Activated T-cell treated with anti-CD3 and anti-CD28 coated beads for 24 hours (primary cell): ENCODE measurements at places on chromosomes 5 and 9.

DNA sequence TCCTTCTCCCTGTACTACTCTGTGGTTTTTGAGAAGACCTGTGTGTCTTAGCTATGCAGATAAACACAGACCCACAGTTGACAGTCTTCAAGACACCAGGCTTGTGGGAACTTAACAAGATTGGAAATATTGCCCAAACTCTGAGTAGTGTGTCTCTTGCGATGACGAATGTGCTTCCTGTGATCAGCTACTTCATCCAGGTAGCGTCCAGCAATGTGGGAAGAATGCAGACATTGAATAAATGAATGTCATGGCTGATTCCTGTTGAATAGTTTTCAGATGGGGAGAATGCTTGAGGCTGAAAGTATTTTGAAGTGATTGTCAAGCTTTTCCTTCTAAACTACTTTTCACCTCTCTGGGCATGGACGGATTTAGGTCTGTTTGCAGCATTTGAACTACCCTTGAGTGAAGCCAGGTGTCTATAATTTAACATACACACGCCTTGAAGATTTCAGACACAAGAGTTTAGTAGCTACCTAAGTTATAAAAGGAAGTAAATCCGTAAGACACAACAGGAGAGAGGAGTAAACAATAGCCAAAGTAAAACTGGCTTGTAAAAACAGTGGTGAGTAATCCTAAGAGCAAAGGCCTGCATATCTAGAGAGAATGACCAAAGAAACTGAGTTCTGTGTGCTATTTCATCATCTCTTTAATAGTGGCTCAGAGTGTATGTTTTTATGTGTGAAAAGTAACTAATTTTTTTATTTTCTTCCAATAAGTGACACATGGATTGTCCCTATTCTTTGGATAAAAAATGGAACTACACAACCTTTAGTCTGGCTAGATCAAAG lies 30.0 kb upstream of the ARL14EPL start:
- no peak for DNase-seq

- no peak for DNase-seq
These were observed 33.0 kb downstream of the EGFLAM start for GRCh38 chr5:38291355-38291754.

GRCh38 chr5:96226941-96227552 lies 206.0 kb downstream of the PCSK1 start:
- no peak for DNase-seq

- no peak for DNase-seq
These were observed 31.5 kb downstream of the DDX31 start for GRCh38 chr9:132638240-132638639.

DNA sequence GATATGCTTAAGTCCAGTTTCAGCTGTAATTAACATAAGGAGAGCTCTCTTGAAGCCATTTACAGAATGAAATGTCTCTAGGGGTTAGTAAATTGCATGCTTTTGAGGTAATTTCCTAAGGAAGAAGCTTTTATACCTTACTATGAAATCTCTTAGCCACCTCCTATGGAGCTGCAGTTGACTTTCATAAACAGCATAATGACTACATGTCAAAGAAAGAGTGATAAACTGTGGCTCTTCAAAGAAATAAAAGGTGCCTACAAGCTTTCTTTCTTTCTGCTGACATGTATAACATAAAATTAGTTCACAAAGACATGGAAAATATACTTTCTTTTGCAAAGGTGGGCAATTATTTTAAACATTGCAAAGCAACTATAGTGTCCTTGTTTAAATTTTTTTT lies 90.8 kb downstream of the TMEM167A start:
- DNase-seq: no peak

GRCh38 chr5:140869555-140869886 lies 764 bp downstream of the PCDHA11 start:
- no peak for DNase-seq

GRCh38 chr5:179905161-179905560 lies 2.5 kb downstream of the TBC1D9B start:
- no peak for DNase-seq

DNA sequence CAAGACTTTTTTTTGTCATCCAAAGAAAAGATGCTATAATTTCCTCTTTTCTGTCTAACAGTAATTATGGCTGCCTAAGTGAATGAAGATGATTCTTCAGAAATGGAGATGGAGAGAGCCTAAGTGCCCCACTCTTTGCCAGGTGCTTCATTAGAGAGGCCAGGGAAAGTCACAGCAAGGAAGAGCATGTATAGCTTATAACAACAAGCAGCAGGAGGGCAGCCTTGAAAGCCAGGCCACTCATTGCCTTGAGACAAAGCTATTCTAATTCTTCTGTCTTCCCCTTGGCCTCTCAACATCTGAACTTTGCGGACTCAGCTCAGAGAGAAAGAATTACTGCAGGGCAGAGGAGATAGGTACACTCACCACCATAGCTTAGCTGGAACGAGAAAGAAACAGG lies 112.0 kb upstream of the ZNF366 start:
- no peak for DNase-seq

GRCh38 chr9:74071502-74071901 lies 425.6 kb upstream of the RORB start:
- no peak for DNase-seq

- DNase-seq: no peak
These were observed 82.7 kb downstream of the DMXL1 start for GRCh38 chr5:119153629-119154028.

GRCh38 chr9:5489630-5490490 lies 20.5 kb upstream of the PDCD1LG2 start:
- no peak for DNase-seq

GRCh38 chr5:37975531-37975930 lies 135.7 kb upstream of the GDNF start:
- no peak for DNase-seq

DNA sequence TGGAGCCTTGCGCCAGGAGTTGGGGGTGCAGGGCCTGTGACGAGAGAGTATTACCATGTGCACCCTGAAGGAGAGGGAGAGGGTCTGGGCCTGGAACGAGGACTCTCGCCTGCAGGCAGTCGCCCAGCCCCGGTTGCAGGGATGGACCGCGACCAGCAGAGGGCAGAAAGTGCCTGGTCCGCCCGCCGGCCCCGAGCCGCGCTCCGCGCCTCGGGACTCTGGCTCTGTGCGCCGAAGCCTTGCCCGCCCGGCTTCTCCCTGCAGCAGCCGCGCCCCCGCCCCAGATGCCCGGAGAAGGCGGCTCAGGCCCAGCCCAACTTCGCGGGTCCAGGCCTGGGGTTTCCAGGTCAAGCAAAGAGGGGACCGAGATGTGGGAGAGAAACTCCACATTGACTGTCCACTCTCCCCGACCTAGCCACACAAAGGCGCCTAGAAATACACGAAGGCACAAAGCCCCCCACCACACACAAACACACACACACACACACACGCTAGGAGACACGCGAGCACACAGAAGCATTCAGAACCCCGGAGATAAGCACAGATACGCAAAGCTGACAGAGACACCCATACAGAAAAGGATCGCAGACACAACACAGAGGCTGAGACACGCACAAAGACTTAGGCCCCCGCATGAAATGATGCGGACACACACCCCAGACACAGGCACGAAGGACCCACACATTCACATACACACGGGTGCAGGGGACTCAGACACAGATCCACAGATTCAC lies 2.0 kb upstream of the LMX1B start:
- DNase-seq: peak; percentile 65

DNA sequence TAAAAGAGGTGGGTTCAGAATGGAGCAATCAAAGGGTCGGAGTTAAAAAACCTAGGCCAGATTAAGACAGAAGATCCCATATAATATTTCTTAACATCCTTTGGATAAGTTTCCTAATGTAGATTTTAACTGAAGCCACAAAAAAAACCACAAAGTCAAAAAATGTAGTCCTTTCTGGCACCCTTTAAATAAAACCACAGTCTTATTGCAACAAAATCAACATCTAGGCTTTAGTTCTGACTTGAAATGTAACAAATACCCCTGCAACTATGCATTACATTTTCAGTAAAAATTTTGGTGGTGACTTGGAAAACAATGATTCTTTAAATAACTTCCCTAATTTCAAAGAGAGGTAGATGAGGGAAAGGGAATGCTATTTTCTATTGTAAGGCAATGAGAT lies 109.2 kb downstream of the PSAT1 start:
- no peak for DNase-seq

DNA sequence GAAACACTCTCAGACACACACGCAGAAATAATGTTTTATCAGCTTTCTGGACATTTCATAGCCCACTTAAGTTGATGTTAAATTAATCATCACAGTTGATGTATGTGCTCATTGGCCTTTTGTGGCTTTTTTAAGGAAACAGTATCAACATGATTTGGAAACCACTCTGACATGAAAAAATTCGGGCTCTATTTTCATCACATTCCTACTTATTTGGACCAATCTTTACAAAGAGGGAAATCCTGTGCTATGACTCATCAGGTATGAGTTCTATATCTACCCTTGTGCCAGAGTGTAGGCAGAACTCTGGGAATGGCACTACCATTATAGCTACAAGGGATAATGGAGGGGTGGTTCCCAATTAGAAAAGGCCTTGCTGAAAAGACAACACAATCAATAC lies 388.4 kb upstream of the PTGER4 start:
- DNase-seq: no peak

- no peak for DNase-seq
These were observed 55.6 kb downstream of the RXRA start for GRCh38 chr9:134381671-134382516.

- no peak for DNase-seq
These were observed 19.8 kb upstream of the TNIP1 start for GRCh38 chr5:151100681-151101080.
